ENCODE measurements at places on chromosomes 1 and 21.

- no peak for DNase-seq
These were observed 9.1 kb downstream of the TTC22 start for GRCh38 chr1:54791880-54792522.

DNA sequence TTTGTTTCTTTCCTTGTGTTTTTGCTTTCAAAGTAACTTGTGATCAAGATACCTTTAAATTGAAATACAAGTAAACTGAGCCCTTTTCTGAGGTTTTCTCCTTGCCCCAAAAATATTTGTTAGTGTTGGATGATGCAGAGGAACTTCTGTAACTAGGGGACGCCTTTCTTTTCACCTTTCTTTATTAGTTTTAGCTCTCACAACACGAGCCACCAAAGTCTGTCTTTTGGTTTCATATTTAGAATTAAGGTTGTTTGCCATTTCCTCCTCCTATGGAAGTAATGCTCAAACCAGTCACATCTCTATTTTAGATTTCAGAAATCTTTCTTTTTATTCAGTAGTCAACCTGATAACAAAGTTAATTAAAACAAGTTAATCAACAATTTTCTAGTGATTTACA lies 120.8 kb downstream of the ZP4 start:
- no peak for DNase-seq

- DNase-seq = no peak
These were observed 108.1 kb downstream of the CAMTA1 start for GRCh38 chr1:6893388-6893787.

GRCh38 chr1:244460197-244460596 lies 876 bp upstream of the CATSPERE start:
- no peak for DNase-seq
